ENCODE measurements at places on chromosomes 5 and 9.

DNA sequence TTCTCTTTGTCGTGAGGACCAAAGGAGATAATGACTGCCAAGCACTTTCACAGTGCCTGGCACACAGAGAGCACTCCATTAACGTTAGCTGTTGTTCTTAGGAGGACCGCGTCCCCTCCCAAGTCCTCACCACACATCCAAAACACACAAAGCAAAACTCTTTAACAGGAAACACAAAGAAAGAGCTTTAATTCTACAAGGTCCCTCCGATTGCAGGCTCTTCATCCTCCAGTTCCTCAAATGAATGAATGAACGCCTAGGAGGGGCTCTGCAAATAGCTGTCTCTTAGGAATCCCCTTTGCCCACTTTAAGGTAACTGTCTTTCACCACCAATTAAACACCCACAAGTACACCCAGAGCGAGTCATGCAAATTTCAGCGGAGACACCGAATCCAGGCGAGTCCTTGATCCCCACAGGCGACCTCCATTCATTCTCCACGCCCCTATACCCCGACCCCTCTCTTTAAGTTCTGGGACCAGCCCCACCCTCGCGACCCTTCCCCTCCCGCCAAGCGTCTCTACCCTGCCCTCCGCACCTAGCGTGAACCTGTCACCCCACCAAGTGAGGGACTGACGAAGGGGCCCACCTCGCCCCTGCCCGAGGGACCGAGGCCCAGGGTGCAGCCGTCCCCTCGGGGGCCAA is 644 bp downstream of the TSC1 start:
- no peak for DNase-seq

- no peak for DNase-seq
Observed at GRCh38 chr9:127018935-127019334, 103.5 kb downstream of the ANGPTL2 start.

DNA sequence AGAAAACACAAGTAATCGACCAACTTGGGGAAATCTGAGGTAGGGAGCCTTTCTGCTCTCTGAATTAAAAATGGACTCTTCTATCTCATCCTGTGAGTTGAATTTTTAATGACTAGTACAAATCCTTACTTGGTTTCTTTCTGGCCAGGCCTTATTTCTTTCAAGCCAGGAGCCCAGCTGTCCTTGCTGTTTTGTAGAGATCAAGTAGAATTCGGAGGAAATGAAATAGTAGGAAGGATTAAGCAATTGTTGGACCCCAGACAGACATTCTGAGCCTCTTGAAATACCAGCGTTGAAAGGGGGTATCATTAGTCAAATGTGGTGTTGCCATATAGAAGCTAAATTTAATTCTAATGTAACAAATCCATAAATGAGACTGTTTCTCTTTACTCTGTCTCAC is 53.7 kb upstream of the SMIM15 start:
- DNase-seq, result no peak

- DNase-seq, result no peak
Observed at GRCh38 chr9:19479874-19480273, 71.1 kb downstream of the ACER2 start.

- no peak for DNase-seq
Observed at GRCh38 chr5:27392716-27393115, 354.3 kb upstream of the CDH9 start.

- DNase-seq, result no peak
Observed at GRCh38 chr5:58466939-58467338, 7.1 kb upstream of the PLK2 start.

DNA sequence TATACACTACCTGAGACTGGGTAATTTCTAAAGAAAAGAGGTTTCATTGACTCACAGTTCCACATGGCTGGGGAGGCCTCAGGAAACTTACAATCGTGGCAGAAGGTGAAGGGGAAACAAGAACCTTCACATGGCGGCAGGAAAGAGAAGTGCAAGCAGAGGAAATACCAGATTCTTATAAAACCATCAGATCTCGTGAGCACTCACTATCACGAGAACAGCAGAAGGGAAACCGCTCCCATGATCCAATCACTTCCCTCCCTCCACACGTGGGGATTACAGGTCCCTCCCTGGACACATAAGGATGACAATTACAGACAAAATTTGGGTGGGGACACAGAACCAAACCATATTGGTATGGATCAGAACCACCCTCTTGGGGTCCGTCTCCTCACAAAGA is 44.2 kb upstream of the SPIN1 start:
- DNase-seq, result no peak

- no peak for DNase-seq
Observed at GRCh38 chr9:124132671-124133147, 121.1 kb downstream of the LHX2 start.

Data from liver (tissue), 10 donors.